ENCODE measurements at places on chromosomes 13 and 19.
A peak's percentile ranks its signal among the peaks of the same experiment; 100 is the strongest.

DNA sequence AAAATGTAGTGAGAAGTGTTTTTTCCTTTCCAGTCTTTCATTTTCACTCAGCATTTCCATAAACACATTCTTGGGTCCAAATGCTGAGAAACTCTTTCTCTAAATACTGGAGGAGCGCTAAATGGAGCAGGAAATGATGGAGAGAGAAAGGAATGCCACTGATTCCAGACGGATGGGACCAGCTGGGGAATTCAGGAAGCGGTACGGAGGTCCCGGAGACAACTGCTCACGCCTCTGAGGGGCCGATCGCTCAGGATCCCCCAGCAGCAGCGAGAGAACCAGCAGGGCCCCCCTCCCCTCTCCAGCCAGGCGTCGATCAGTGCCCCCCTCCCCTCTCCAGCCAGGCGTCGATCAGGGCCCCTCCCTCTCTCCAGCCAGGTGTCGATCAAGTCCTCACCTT, 13.2 kb downstream of the RASA3 start:
- DNase-seq: no peak

- DNase-seq: no peak
These were observed 289.4 kb upstream of the MIR17HG start for GRCh38 chr13:91058066-91058465.

DNA sequence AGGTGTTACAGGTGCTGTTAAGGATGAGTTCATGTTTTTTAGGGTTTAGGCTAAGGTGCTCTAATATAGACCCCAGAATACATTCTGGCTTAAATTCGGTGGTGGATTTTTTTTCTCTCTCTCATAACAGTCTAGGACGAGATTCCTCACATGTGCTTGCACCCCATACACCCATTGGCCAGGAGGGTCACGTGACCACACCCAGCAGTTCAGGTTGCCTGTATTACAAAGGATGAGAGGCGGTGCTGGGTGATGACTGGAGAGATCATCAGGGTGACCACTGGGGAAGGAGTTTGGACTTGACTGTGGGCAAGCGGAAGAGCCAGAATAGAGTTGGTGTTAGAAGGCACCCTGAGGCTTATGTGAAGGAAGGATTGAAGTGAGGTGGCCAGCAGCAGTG, 27.7 kb downstream of the PPP2R1A start:
- DNase-seq: no peak

DNA sequence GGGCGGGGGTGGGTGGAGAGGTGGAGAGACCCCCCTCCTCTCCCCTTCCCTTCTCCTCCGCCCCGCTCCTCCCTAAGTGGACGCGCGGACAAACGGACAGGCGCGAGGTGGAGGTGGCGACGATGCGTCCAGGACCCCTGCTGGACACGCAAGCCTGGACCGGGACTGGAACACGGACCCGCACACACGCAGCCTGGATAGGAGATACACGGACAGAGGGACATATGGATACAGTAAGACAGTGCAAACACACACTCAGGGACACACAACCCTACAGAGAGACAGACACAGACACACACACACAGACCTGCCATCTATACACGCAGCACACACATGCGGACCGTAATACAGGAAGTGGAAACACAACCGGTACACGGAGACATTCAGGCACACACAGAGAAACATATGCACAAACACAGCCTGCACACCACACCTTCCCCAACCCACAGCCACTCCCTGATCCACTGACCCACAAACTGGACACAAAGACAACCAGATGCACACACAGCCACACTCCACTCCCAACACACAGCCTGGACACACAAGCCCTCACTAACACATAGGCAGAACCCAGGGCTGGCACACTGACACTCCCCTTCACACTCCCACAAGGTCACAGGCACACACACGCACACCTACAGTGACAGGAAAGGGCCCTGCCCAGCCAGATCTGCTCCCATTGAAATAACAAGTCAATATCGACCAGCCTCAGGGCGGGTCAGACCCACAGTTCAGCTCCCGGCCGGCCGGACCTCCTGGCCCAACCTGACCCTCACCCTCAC, 696 bp upstream of the ERFL start:
- DNase-seq: peak; percentile 55

DNA sequence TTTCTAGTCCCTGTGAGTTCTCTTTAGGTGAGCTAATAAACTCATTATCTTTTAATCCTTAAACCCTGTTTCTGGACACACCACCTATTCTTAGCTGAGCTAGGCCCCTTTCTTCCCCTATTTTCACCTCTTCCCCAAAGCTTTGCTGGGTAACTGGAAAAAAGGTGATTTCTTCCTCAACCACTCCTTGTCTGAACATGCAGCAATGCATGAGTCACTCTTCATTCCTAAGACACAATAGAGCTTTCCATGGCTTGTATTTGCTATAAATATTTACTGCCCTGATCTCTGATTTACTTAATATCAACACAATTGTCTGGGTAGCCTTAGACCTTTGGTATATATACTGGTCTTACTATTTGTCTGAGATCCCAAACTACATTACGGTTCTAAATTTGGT, 370.9 kb downstream of the KLF5 start:
- no peak for DNase-seq

DNA sequence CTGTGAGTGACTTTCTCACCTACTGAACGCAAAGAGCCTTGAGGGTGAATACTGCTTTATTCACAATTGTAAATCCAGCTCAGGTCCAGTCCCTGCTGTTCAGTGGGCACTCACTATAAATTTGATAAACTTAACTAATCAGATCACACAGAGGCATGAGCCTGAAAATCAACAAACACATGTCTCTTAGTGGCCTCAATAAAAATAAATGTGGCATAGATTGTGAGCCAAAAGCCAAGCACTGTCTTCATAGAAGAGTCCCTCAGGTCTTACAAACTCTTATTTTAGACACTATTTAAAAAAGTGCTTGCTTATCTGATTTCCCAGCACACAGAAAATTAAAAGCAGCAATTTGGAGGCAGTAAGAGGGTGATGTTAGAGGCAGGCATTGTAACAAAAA, 957.7 kb downstream of the SLITRK5 start:
- no peak for DNase-seq

- peak; percentile 33 for DNase-seq
These were observed at the start of gene PPFIA3 for GRCh38 chr19:49119411-49120324. PPFIA3 (plus strand) TSS chr19:49119544; CDS start chr19:49127874, 8,330 bp downstream.

DNA sequence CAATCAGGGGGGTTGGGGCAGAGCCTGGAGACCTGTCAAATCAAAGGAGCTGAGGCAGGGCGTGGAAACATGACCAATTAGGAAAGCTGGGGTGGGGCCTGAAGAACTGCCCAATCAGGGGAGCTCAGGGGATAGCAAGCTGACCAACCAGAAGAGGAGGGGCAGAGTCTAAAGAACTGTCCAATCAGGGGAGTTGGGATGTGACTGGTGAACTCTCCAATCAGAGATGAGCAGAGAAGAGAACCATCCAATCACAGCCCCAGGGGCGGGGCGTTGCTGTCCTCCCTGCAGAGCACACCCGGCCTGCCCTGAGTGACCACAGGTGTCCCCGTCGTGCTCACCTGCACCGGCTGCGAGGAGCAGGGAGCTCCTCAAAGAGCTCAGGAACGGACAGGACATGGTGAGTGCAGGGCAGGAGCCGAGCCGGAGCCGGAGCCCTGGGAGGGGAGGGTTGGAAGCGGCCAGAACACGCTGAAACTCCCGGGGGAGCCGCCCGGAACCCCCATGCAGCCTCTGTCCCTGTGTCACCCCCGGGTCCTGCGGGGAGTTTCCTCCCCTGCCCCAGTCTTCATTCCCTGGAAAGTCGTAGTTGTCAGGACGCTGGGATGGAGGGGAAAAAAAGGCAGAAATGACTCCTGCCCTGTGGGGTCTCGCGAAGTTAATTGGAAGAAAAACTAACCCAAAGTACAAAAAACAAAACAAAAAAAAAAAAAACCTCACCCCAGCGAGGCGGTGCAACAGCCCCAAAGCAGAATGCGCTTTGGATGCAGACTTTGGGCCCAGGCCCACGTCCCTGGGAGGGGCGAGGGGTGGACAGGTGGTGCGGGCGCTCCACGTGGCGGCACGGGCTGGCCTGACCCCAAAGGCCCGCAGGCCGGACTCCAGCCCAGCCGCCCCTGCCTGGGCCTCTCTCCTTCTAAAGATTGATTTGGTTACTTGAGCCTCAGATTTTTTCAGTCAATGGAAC, at the start of gene ZNF556:
Gene ZNF556, plus strand, starts transcription at position 311 of the 967 bp plus-strand sequence. Its CDS starts 87 bp downstream, at position 398.
- peak; percentile 19 for DNase-seq

Measured in germinal center (tissue), 1 donor.